ENCODE measurements at places on chromosomes 13 and 19.

DNA sequence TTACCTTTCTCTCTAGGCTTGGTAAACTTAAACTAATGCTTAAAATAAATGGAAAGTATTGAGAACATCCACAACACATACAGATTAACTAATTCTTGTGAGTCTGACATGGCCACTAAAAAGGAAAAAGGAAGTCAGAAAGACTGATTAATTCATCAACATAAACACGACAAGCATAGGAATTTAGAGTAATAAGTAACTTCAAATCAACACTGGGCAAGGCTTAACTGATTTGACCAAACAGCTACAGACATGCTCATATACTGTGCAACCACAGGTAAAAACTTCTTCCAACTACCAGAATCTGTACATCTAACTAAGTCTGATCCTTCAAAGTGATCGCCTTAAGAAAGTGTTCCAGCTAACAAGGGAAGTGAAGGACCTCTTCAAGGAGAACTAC is 20.5 kb downstream of the UGGT2 start:
- no peak for DNase-seq

DNA sequence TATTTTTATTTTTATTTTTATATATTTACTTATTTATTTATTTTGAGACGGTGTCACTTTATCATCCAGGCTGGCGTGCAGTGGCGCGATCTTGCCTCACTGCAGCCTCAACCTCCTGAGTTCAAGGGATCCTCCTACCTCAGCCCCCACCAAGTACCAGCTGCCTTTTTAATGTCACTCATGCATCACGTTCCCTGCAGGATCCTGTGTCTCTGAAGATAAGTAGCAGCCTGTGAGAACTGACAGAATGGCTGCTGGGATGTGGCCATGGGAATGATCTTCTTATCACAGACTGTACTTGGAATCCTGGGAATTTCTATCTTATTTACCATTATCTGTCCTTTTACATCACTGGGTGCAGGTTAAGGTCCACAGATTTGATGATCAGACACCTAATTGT is 9.2 kb upstream of the ZNF761 start:
- no peak for DNase-seq

DNA sequence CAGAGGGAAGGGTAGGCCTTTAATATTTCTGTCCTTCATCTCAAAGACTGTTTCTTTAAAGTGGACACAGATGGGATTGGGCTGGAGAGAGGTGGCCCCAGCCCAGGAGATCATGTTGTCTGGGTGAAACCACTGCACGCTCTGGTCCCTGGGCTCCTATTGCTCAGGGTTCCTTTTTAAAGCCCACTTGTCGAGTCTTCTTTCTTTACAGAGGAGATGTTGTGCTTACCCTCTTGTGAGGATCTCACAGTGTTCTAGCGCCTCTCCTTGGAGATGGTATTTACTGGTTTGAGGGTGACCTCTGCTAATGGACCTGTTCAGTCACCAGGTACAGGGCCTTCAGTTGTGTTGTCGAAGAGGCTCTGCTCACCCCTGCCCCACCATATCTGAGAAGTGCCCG is 128.4 kb downstream of the TM9SF2 start:
- no peak for DNase-seq

GRCh38 chr19:8826371-8826770 is 5.7 kb downstream of the ZNF558 start:
- DNase-seq, result no peak

DNA sequence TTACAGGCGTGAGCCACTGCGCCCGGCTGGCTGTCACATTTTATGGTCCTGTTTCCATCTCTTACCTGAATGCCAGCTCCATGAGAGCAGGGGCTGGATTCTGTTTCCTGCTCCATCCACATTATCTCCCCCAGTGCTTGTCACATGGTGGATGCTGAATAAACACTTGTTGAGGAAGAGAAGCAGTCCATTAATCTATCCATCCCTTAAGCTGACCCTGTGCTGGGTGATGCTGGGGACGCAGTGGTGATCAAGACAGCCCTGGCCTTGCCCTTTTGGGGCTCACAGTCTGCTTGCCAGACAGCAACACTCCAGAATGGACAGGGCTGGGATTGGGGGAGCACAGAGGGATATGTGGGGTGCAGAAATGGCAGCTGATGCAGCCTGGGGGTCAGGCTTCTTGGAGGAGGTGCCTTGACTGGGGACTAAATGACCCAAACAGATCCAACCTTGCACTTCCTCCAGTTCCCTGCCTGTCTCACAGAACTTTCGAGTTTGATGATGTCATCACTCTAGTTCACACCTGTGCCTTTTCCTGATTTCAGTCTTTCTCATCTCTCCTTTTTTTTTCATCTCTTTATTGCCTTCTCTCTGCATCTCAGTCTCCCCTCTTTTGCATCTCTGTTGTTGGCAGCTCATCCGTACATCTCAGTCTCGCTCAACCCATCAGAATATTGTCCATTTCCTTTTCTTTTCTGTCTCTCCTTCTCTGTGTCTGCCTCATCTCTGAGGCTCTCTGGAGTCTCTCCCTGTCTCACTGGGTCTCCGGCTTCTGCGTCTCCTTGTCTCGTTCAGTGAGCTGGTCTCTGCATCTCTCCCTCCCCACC is 4.6 kb downstream of the IRF2BP1 start:
- no peak for DNase-seq

DNA sequence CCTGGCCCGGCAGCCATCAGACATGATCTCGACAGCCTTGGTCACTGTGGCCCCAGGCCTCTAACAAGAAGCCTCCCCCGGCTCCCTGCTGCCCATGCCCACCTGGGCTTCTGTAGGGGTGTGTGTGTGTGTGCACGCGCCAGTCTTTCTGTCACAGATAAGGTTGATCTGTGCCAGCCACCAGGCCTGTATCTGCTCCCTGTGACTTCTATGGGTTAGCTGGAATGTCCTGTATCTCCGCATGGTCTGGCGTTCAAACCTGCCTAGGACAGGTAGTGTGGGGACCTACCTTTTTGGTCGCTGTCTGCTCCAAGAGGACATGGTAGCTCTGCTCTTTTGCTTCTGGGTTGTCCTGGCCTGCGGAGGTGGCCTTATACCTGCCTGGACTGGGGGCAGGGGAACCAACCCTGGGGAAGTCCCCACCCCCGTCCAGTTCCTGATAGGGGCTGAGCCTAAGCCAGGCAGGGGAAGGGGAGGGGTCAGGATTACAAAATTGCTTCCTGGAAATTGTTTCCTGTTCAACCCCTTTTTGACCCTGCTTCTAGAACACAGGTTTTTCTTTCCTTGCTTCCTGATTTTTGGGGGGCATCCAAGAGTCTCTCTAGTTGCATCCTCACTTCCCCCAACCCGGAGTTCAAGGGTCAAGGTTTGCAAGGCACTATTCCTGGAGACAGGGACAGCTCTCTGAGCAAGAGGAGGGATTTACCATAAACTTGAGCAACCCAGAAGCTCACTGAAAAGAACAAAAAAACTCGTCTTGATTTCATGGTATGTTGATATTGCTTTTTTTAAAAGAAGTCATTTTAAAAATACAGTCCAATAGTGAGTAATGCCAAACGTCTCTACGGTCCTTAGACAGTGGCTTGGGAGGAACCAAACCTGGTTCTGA is at the start of gene LRG1:
TSS of gene LRG1 (minus strand) at position 344 of the 889 bp plus-strand sequence. CDS start at position 321, 23 bp downstream.
- DNase-seq, result no peak

GRCh38 chr19:245457-245856 is 45.7 kb downstream of the PLPP2 start:
- DNase-seq, result no peak

DNA sequence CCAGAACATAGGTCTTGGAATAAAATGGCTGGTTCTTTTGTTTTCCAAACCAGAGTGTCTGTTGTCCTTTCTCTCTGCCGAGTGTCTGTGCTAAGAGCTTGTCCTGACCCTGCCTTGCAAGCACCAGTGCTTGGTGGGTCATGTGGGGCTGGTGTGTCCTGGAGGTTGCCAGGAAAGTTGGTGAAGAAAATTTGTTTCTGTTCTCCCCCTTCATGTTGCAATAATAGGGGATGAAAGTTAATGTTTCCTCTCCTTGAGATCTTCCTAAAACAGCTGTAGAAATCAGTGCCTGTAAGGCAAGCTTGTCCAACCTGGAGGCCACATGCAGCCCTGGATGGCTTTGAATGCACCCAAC is 2.7 kb downstream of the HAMP start:
- no peak for DNase-seq

All from LNCaP clone FGC (cell line).